ENCODE measurements at places on chromosomes 5 and 9.

DNA sequence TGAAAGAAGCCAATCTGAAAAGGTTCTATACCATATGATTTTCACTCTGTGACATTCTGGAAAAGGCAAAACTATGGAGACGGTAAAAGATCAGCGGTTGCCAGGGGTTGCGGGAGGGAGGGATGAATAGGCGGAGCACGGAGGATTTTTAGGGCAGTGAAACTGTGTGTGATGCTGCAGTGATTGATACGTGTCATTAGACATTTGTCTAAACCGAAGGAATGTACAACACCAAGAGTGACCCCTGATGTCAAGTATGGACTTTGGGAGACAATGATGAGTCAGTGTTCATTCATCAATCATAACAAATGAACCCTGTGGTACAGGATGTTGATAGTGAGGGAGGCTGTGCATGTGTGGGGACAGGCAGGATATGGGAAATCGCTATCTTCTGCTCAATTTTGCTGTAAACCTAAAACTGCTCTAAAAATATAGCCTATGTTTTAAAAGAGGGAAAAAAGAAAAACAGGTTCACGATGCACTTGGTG is 34.4 kb downstream of the ERGIC1 start:
- DNase-seq: no peak

- DNase-seq: no peak
Observed at GRCh38 chr5:82397741-82398320, 119.7 kb upstream of the RPS23 start.

- DNase-seq: no peak
Observed at GRCh38 chr9:131584858-131585257, 39.5 kb downstream of the PRRT1B start.

DNA sequence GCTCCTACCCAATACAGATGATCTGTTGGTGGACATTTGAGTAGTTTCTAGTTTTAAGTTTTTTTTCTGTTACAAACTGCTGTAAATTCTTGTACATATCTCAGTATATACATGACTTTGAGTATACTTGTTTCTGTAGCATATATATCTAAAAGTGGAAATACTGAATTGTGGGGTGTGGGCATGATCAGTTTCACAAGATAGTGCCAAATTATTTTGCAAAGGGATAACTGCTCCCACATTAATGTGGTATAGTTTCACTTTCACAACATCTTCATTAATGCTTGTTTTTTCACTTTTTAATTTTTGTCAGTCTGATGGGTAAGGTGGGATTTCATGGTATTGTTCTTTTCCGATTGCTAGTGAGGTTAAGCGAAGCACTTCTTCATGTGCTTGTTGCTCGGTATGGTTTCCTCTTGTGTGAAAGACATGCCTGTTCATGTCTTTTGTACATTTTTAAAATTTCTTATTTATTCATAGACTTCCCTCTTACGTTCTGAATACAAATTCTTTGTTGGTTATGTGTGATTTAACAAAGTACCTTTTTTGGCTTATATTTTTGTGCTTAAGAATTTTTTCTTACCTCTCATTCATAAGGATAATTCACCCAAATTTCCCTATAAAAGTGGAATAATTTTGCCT is 103.5 kb downstream of the CDC42SE2 start:
- DNase-seq: no peak

DNA sequence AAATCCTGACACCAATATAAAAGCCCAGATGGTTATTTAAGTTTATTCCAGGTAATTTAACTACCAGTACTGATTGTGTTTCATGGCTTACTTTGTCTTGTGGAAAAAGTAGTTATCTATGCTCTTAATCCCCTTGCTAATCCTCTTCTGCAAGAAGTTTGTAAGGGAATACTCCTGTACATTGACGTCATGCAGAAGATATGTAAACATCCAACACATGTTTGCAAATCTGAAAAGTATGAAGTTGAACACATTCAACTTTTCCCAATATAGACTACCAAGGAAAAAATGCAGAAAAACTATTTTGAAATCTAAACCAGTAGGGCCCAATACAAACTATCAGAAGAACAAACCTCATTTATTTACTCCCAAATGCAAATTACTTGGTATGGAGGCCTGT is 56.3 kb upstream of the ELL2 start:
- no peak for DNase-seq

GRCh38 chr9:70113403-70114022 is 69.9 kb downstream of the MAMDC2 start:
- DNase-seq: no peak

DNA sequence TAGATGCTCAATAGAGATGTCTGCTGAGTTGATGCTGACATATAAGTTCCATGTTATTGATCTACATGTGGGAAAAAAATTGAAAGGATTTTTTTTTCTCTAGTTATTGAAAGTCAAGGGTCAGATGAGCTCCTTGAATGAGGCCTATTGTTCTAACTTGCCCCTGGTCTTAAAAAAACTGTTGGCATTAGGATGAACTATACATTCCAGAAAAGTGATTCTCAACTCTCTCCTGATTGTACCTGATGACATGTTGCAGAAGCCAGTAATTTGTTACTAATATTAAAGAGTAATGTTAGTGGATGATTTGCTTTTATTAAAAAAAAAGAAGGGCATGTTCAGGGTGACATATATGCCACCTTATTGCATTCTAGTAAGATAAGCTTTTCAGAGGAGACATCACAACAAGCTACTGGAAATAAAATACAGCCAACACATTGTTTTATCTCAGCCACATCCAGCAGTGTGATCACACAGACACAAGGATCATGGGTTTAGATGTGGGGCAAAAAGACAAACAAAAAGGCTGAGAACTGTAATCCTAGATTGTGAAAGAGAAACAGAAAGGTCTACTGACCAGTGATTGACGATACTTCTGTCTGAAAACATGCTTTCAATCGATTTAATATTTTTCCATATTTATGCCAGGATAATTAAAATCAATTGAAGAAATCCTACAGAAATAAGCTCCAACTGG is 1314.1 kb upstream of the C9orf72 start:
- no peak for DNase-seq

- no peak for DNase-seq
Observed at GRCh38 chr9:4904322-4905134, 80.5 kb upstream of the JAK2 start.

DNA sequence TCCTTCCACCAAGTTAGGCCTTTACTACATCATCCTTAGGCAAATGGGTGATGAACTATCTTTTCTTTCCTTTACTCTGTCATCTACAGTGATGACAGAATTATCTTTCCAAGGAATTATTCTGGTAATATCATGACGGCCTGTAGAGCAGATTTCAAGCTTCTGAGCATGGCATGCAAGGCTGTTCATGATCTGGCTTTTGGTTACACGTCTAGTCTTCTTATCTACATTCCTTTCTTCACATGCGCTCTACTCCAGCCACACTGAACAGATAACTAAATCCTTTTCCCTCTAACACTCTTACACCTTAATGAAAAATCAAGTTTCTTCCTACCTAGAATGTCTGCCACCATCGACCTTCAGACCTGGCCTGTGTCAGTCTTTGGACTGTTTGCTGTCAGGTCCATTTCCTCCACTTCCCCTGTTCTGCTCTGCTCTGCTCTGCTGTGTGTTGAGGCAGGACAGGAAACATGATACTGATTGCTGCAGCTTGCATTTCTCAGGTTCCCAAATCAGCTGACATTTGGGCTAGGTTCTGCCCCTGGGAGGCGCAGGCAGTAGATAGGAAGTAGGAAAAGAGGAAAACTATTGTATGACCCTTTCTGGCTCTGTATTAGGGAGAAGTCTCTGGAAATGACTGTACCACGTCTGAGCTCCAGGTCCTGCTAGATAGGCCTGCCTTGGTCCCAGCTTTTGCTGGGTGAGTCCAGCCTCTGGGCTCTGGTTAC is 4.2 kb downstream of the SCGB3A2 start:
- DNase-seq: no peak

DNA sequence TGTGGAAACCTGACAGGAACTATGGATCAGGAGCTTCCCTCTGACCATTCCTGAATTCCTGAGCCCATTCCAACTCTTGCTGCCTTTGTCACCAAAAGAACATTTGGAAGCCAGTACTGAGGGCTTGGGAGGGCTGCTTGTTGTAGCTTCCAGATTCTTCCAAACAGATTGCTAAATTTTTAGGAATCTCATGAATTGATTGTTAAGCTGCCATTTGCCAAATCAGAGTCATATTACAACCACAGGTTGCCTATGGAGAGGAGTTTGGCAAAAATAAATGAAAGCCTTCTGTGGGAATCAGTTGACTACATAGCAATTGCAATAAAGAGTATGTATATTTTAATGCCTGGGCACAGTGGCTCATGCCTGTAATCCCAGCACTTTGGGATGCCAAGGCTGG is 39.2 kb upstream of the SLC28A3 start:
- no peak for DNase-seq

DNA sequence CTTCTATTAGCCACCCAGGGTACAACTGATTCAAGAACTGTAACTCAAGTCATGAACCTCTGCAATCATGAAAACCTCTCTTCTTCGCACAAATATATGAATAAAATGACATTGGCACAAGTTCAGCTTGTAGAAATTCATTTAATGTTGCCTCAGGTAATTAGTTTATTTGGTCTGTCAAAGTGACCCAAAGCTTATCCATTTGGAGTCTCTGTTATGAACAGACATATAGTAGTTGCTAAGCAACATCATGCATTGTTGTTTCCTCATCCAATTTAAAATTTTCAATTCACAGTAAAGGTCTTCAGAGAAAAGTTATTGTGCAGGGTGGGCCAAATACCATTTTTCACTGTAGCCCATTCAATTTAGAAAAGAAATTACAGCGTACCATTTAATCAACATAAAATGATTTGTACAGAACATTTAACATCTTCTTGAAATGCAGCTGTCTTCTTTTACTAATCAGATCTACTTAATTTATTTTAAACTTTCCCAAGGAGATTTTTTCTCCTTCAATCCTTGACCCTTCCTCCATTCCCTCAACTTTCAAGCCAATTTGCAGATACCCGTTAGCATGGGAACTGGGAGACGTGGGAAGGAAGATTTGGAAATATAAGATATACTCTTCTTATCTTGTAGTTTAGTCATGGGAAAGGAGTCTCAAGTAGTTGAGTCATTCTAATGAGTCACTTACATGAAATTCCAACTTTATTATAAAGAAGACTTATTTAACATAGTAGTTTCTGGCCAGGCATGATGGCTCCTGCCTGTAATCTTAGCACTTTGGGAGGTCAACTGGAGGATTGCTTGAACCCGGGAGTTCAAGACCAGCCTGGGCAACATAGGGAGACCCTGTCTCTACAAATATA is 231.3 kb downstream of the ATPSCKMT start:
- DNase-seq: no peak

- no peak for DNase-seq
Observed at GRCh38 chr5:92519811-92520632, 1061.0 kb downstream of the NR2F1-AS1 start.

- no peak for DNase-seq
Observed at GRCh38 chr9:16414451-16414850, 456.0 kb downstream of the BNC2 start.

- DNase-seq: no peak
Observed at GRCh38 chr5:14501353-14502293, 80.0 kb upstream of the OTULINL start.

- no peak for DNase-seq
Observed at GRCh38 chr9:137607141-137607857, 1.8 kb downstream of the ARRDC1 start.

DNA sequence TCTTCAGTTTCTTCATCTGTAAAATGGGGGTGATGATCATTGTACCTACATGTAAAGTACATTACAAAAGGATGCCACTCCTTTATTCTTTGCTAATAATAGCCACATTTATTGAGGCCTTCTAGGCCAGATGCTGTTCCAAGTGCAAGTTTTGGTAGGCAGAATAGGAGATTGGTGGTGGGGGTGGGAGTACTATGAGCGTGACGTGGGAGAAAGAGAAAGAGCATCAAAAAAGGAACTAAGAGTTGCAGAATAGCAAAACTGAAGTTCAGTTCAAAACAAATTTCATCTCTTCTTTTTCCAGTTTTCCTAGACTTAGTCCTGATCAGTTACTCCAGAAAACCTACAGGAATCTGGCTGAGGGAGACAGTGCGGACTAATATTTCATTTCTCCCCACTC is 174.1 kb downstream of the SNX18 start:
- DNase-seq: no peak

GRCh38 chr9:748861-749497 is 92.5 kb upstream of the DMRT1 start:
- no peak for DNase-seq

DNA sequence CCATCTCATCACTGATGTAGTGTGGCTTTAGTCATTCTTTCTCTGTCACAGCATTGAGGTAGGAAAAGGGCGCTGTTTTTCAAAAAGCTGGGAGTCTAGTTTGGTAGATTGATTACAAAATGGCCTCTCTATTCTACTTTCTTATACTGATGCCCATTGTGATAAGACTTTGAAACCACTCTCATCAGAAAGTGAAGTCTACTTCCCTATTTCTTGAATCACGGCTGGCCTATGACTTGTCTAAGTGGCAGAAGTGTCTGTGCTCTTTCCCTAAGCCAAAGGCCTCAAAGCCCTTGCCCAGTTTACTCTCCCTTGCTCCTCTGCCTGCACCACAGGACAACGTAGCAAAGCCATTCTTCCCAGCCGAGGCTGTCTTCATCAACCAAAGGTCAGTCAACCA is 83.0 kb upstream of the IL33 start:
- no peak for DNase-seq

- DNase-seq: no peak
Observed at GRCh38 chr5:176803068-176803942, 7.1 kb upstream of the UNC5A start.

DNA sequence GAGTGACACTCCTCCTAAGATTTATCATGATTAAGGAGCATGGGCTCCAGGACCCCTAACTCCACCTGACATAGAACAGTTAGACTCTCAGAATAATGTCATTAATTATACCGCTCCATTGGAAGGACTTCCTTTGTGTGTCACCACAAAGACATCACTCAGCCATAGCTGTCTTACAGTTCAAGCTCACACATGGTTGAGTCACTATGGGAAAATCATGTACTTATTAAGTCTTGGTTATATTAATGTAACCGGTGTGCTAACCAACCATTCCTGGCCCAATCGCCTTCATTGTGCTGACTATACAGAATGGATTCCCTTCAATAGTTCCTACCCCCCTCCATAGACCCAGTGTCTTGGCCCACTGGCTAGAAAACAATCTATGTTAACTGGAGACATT is 10.9 kb upstream of the MCCC2 start:
- no peak for DNase-seq

- no peak for DNase-seq
Observed at GRCh38 chr5:927172-928015, 34.7 kb downstream of the TRIP13 start.

DNA sequence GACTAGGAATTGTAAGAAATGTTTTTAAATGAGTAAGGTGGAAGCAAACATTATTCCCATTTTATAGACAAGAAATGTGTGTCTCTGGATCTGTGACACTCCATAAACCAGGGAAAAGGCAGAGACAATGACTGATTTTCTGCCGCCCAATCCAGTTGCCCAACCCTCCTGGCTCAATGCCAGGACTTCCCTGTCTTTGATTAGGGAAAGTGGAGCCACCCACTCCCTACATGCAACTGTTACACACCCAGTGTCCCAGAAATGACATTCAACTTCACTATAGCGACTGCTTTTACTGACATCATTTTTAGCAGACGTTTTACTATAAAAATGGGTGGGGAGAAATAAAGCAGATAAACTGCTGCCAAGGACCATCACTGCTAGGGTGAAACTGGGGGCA is 79.7 kb downstream of the THBS4 start:
- no peak for DNase-seq

Measured in stimulated activated CD4-positive, alpha-beta T cell treated with anti-CD3 and anti-CD28 coated beads, Interleukin-1b, Interleukin-23, amount 100 ng/mL, for 1 hour (primary cell).